Ovary (tissue), 10 donors: ENCODE measurements at places on chromosomes 1 and 21. TPM values are rescaled to one million over a fixed set of nuclear protein-coding genes. Genes with fewer than 3 reads are reported as not detected.
A peak's percentile ranks its signal among the peaks of the same experiment; 100 is the strongest.

OR2L3 gene
- 0.08 TPM for total RNA-seq

MAP10 gene
- total RNA-seq, result 2.1 TPM

NTRK1 gene
- total RNA-seq, result 0.43 TPM

OR2W3 gene
- total RNA-seq, result not detected

ADAMTS1 gene
- total RNA-seq, result 515 TPM

- no peaks in the 10 kb centered on the region for H3K36me3 ChIP-seq
- no peak overlapping the region for H3K27ac ChIP-seq
- no peak overlapping the region for H3K4me3 ChIP-seq
- DNase-seq, result peak; percentile 63
Measured at GRCh38 chr1:40848530-40849189, 13.5 kb downstream of the CITED4 start.
